Stimulated activated CD4-positive, alpha-beta T cell treated with anti-CD3 and anti-CD28 coated beads, Interleukin-15, amount 100 ng/mL, for 48 hours (primary cell): ENCODE measurements at places on chromosomes 6 and 20.

DNA sequence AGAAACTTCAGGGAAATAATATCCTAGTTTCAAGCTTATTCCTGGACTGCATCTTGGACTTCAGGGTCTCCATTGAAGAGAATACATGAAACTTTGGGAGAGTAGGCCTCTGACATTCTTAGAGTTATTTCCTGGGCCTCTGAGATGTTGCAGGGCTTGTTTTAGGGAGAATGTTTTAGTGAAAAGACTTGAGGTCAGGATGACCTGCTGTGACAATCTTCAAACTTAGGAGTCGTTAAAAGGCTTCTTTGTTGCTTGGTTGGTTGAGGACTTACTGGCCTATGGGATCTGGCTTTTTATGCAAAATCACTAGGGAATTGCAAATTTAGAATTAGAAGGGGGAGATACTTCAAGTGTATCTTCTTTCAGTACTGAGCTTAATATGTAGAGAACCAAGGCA, 613.2 kb upstream of the FLRT3 start:
- DNase-seq = no peak

- DNase-seq = no peak
These were observed 65.4 kb upstream of the HDDC2 start for GRCh38 chr6:125367036-125367782.

GRCh38 chr6:116255246-116255800, 1.4 kb upstream of the TSPYL4 start:
- no peak for DNase-seq

DNA sequence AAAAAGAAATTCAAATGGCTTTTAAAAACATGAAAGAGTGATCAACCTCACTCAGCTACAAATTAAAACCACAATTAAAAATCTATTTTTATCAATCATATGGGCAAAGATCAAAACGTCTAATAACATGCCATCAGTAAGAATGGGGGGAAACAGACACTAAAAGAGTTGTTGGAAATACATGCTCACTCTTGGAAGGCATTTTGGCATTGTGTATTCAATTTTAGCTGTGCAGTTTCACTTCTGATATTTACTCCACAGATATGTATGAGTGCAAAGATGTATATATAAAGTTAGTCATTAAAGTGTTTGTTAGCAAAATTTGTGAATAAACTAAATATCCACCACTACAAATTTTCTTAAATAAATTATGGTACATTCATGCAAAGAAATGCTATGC, 112.3 kb upstream of the TOP1 start:
- DNase-seq = no peak

- no peak for DNase-seq
These were observed 8.3 kb downstream of the OARD1 start for GRCh38 chr6:41063884-41064285.

DNA sequence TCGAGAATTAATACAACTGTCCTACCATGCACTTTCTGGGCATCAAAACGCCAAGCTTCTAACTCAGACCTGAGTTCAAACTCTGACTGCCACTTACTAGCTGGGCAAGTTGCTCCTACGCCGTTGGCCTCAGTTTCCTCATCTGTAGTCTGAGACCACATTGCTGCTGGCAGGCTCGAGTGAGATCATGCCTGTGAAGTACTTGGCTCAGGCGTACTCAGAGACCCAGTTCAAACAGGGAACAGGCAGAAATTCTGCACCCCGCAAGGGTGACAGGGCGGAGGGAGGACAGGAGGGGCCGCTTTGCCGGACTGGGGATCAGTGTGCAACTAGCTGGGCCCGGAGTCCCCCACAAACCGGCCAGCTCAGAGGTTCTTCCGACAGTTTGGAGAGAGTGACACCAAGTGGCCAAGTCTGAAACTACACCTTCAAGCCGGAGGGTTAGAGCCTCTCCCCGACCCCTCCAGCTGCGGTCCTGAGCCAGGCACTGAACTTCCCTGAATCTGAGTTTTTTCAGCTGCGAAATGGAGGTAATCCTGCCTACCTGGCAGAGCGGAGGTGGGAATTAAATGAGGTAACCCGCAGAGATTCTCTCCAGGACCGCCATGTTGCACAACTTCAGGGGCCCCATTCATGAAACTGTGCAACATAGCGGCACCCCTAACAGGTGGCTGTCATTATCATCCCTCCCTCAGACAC, 46.0 kb upstream of the PTPN1 start:
- DNase-seq = peak; percentile 34
